ENCODE measurements at places on chromosomes 7 and 10. TPM values are rescaled to one million over a fixed set of nuclear protein-coding genes. Genes with fewer than 3 reads are reported as not detected.

The VSIR gene
- total RNA-seq = 52.7 TPM

The NRG3 gene
- total RNA-seq = not detected

The SMO gene
- total RNA-seq = 0.70 TPM

The PRKCQ gene
- 47.0 TPM for total RNA-seq
